ENCODE measurements at places on chromosomes 7 and 10.

GRCh38 chr10:49076741-49077521 is 38.4 kb downstream of the VSTM4 start:
- DNase-seq: no peak
- H3K27ac ChIP-seq: no peak overlapping the region
- no peaks in the 10 kb centered on the region for H3K27me3 ChIP-seq
- H3K36me3 ChIP-seq: peaks cover 8% of the 10 kb centered on the region
- H3K4me1 ChIP-seq: no peaks in the 10 kb centered on the region
- no peak overlapping the region for H3K4me3 ChIP-seq

GRCh38 chr7:45155357-45155900 is 2.2 kb upstream of the RAMP3 start:
- no peak overlapping the region for H3K4me3 ChIP-seq
- no peaks in the 10 kb centered on the region for H3K36me3 ChIP-seq
- H3K27me3 ChIP-seq: peaks cover 34% of the 10 kb centered on the region
- no peak overlapping the region for H3K27ac ChIP-seq

GRCh38 chr7:106537119-106537518 is 123.8 kb downstream of the CCDC71L start:
- no peak overlapping the region for H3K4me3 ChIP-seq
- H3K4me1 ChIP-seq: peaks cover 15% of the 10 kb centered on the region
- no peaks in the 10 kb centered on the region for H3K36me3 ChIP-seq
- DNase-seq: no peak
- H3K27me3 ChIP-seq: no peaks in the 10 kb centered on the region

- no peak for DNase-seq
- no peaks in the 10 kb centered on the region for H3K4me1 ChIP-seq
- no peaks in the 10 kb centered on the region for H3K27me3 ChIP-seq
- H3K4me3 ChIP-seq: no peak overlapping the region
- no peak overlapping the region for H3K27ac ChIP-seq
Measured at GRCh38 chr7:29113384-29114102, 32.8 kb downstream of the CPVL start.

DNA sequence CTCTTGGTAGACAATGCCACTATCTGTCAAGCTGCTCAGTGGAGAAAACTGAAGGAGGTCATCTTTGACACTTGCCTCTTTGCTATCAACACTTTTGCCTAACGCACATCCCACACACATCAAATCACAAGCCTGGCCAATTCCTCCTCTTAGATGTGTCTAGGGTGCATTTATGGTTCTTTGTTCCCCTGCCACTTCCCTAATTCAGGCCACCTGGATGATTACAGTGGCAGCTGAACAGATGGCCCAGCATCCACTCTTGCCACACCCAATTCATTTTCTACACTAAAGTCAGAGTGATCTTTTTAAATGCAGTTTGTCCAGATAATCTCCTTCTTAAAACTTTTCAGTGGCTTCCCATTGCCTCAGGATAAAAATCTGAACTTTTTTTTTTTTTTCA is 58.6 kb downstream of the LAMB4 start:
- H3K27ac ChIP-seq: no peak overlapping the region
- no peak overlapping the region for H3K4me3 ChIP-seq
- peaks cover 12% of the 10 kb centered on the region for H3K4me1 ChIP-seq
- no peaks in the 10 kb centered on the region for H3K27me3 ChIP-seq
- H3K36me3 ChIP-seq: no peaks in the 10 kb centered on the region

DNA sequence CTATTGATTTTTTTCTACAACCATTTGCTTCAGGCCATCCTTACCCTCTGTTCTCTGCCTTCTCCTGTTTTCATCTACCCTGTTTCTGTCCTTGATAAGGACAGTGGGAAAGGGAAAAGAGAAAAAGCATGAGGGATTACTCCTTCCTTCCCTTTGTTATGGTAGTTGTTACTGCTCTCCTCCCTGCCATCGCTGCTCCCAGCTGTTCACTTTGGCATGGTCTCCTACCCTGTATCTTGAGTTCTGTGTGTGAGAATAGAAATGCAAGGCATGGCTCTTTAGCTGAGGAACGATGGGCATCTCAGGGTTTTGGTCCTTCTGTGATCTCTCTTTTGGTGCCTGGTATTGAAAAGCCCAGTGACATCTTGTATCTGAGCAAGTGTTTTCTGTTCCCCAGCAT is 6.4 kb downstream of the CCSER2 start:
- no peak overlapping the region for H3K4me3 ChIP-seq
- no peak for DNase-seq
- no peaks in the 10 kb centered on the region for H3K4me1 ChIP-seq
- H3K27me3 ChIP-seq: no peaks in the 10 kb centered on the region

DNA sequence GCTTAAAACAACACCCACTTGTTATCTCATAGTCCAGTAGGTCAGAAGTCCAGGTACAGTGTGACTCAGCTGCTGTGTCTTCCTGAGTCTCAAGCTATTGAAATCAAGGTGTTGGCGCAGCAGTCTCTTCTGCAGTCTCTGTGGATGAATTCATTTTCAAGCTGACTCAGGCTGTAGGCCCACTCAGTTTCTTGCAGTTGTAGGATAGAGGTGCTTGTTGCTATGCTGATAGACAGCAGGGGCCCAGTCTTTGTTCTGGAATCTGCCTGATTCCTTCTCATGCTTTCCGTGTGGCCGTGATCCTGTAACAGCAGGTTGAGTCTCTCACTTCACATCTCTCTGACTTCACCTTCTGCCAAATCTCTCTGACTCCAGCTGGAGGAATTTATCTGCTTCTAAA is 400.4 kb upstream of the POM121L12 start:
- no peak for DNase-seq
- no peaks in the 10 kb centered on the region for H3K4me1 ChIP-seq
- H3K36me3 ChIP-seq: no peaks in the 10 kb centered on the region
- H3K27me3 ChIP-seq: no peaks in the 10 kb centered on the region
- H3K27ac ChIP-seq: no peak overlapping the region

DNA sequence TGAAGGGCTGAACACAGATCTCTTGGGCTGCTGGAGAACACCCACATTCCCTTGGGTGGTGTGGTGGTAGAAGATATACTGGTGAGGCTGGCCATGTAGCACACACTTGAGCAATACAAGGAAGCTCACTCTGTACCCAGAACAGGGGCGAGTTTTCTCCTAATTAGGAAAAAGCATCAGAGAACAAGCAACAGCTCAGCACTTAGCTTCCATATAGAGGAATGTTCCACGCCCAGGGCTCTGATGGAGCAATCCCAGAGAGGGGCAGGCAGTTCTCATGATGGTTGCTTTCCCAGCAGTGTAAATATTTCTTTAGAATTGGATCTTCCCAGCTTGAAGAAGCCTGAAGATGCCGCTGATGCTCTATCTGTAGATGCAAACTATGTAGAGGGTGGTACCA is 21.0 kb upstream of the PNLIP start:
- no peaks in the 10 kb centered on the region for H3K36me3 ChIP-seq
- no peak overlapping the region for H3K27ac ChIP-seq
- H3K4me1 ChIP-seq: no peaks in the 10 kb centered on the region
- no peak overlapping the region for H3K4me3 ChIP-seq
- DNase-seq: no peak

- no peak overlapping the region for H3K27ac ChIP-seq
- no peaks in the 10 kb centered on the region for H3K27me3 ChIP-seq
- DNase-seq: no peak
- H3K4me3 ChIP-seq: no peak overlapping the region
- no peaks in the 10 kb centered on the region for H3K36me3 ChIP-seq
- no peaks in the 10 kb centered on the region for H3K4me1 ChIP-seq
Measured at GRCh38 chr7:157846271-157846670, 509.5 kb downstream of the DNAJB6 start.

DNA sequence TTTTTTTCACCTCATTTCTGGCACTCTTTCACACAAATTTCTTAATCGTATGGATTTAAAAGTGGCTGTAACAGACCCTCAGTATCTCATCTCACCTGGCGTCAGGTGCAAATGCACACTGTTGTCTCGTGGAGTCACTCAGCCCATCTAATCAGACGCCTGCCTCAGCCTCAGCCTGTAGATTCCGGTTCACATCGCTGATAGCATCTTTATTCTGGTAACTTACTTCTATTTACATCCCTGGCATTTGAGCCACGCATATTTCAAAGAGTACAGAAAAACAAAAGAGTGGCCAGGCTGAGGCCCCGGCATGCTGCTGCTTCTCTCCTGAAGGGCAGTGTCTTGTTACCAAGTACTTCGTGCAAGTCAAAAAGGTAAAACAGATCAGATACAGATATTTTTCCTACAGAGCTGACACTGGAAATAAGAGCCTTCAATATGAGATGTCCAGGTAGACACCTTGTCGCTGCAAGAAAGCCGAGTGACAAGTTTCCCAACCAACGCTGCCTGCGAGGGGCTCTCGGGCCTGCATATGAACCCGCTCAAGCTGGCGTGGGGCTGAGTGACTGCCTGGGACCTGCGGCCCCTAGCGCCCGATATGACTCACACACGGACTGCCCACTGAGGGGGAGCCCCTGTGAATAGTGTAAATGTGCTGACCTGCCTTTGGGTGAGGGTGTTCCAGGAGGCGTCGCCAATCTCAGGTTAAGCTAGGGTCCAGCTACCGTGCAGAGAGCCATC is 4.3 kb downstream of the VIPR2 start:
- H3K27me3 ChIP-seq: peaks cover 18% of the 10 kb centered on the region
- H3K36me3 ChIP-seq: no peaks in the 10 kb centered on the region
- H3K4me3 ChIP-seq: no peak overlapping the region

- H3K4me1 ChIP-seq: peaks cover 30% of the 10 kb centered on the region
- H3K27me3 ChIP-seq: no peaks in the 10 kb centered on the region
- no peaks in the 10 kb centered on the region for H3K36me3 ChIP-seq
- H3K27ac ChIP-seq: no peak overlapping the region
- H3K4me3 ChIP-seq: no peak overlapping the region
Measured at GRCh38 chr7:79282070-79282694, 171.3 kb downstream of the MAGI2 start.

- H3K4me3 ChIP-seq: no peak within 1 kb of the TSS
- DNase-seq: no peak
- peaks cover 9% of the 10 kb centered on the region for H3K4me1 ChIP-seq
- H3K27ac ChIP-seq: no peak within 1 kb of the TSS
Measured at GRCh38 chr10:68109331-68109730, at the start of gene MYPN. Gene MYPN, plus strand, starts transcription at chr10:68109488. Its CDS starts 11,951 bp downstream, at chr10:68121439.

DNA sequence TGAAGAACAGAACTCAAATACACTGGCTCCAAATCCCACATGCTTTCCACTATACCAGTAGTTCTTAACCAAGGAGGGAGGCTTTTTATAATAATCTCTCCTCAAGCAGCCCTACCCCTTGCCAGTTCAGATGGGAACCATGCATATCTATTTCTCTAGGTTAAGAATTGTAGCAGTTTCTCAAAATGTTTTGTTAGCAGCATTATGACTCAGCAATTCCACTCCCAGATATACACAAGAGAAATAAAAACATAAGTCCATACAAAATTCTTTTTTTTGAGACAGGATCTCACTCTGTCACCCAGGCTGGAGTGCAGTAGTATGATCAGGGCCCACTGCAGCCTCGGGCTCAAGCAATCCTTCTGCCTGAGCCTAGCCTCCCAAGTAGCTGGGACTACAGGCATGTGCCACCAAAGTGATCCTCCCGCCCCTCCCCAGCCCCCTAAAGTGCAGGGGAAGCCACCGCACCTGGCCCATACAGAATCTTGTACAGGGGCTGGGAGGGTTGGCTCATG is 18.1 kb downstream of the YWHAG start:
- no peaks in the 10 kb centered on the region for H3K27me3 ChIP-seq
- DNase-seq: peak; percentile 46
- peaks cover 12% of the 10 kb centered on the region for H3K36me3 ChIP-seq
- H3K4me3 ChIP-seq: no peak overlapping the region
- peaks cover 57% of the 10 kb centered on the region for H3K4me1 ChIP-seq

GRCh38 chr7:74018246-74018895 is 9.6 kb upstream of the ELN start:
- H3K4me1 ChIP-seq: peaks cover 22% of the 10 kb centered on the region
- DNase-seq: no peak
- H3K4me3 ChIP-seq: no peak overlapping the region
- no peak overlapping the region for H3K27ac ChIP-seq
- no peaks in the 10 kb centered on the region for H3K36me3 ChIP-seq

- H3K27me3 ChIP-seq: no peaks in the 10 kb centered on the region
- H3K27ac ChIP-seq: no peak overlapping the region
- H3K4me3 ChIP-seq: no peak overlapping the region
Measured at GRCh38 chr10:90866050-90866598, 5.7 kb upstream of the RPP30 start.
